CD4-positive, CD25-positive, alpha-beta regulatory T cell (primary cell): ENCODE measurements at places on chromosomes 5 and 9.

- DNase-seq: no peak
These were observed 159.8 kb downstream of the SLF1 start for GRCh38 chr5:94778299-94778698.

GRCh38 chr5:159398936-159399335 lies 68.6 kb upstream of the IL12B start:
- DNase-seq: no peak

DNA sequence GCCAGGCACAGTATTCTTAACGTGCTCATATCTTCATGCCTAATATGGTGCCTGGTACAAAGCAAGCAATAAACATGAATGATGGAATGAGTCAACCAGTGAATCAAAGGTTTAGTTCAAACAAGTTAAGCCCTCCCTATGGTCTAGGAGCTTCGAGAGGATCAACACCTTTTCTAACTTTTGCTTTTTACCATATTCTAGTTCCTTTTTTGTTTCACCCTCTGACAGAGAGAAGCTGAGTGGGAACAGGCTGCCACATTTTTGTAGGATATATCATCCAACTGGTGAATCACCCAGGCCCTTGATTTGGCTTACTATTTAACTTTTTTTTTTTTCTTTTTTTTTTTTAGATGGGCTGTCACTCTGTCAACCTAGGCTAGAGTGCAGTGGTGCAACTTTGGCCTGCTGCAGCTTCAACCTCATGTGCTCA lies 39.3 kb upstream of the TNC start:
- no peak for DNase-seq

DNA sequence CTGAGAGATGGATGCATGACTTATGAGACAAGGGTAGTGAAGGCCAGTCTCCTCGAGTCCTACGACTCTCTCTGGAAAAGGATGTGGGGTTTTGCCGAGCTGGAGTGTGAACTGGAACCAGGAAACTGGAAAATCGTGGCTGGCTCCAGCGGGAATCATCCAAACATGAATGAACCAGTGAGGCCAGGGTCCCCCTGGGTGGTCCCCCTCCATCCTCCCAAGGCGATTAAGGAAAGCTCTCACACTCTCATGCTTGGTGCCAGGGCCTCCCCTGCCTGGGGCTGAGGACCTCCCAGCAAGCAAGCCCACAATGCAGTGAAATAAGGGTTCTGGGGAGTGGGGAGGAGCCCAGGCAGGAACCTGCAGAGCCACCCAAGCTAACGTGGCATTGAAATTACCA lies 9.6 kb upstream of the AMBP start:
- DNase-seq: no peak

GRCh38 chr5:141465351-141465750 lies 10.4 kb upstream of the PCDHGC3 start:
- no peak for DNase-seq

DNA sequence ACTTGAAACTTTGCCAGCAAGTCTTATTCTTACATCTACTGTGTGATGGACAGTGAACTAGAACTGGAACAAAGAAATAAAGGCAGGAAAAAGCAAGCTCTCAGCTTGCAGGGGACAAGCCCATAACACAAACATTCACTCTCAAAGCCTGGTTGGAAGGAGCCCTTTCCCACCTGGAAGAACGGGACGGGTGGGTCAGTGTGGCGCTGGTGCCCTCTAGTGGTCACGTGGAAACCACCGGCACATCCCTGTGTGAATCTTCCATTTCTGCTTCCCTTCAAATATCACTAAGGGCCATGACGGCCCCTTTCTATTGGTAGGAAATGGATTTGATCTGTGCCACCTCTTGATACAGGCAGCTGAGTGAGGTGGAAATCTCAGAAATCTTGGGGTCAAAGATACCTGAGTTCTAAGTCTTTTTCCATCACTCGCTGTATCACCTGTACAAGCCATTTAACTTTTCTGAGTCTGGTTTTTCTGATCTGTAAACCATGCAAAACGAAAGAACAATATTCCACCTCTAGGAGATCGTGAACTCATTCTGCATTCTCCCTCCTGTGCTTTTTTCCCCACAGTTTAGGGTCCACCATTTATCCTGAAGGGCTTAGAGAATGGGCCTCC lies 211.6 kb downstream of the MSX2 start:
- peak; percentile 16 for DNase-seq

DNA sequence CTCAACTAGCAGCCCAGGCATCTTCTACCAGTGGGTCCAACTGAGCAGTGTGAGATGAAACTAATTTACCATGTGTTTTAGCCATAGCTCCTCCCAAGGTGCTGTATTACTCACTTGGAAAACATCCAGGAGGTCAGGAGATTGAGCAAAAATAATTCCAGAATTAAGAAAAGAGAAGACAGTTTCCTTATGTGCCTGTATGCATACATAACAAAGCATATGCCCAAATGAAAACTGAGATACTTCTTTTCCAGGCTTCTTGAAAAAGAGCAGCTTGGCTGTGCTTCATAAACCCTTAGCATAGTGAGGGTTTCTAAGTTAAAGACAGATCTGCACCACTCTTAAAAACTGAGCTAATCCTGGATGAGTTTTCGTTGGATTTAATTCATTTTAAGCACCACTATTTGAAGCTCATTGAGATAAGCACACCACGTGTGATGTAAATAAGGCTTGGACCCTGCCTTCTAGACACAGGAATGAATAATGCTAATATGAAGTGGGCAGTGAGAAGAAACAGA lies 119.4 kb downstream of the ADAMTS12 start:
- no peak for DNase-seq

GRCh38 chr9:77949751-77950436 lies 81.7 kb downstream of the GNAQ start:
- no peak for DNase-seq

GRCh38 chr5:34525761-34526160 lies 130.4 kb upstream of the RAI14 start:
- no peak for DNase-seq

DNA sequence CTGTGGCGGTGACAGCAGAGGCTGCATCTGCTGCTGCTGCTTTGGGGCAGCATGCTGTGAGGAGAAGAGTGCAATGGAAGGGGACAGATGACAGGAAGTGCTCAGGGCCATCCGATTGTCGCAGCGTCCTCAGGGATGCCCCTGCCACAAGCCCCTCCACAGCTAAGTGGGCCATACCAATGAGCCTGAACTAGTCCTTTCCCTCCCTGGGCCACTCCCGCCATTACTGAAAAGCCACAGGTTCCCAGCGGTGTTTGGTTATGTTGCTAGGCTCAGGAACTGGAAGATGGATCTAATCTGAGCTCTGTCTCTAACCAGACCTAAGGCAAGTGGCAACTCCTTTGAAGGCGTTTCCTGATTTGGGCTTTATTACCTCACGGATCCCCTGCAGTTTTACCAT lies 109.2 kb downstream of the GAPVD1 start:
- DNase-seq: no peak
